GM04503 (cell line): ENCODE measurements at places on chromosomes 5 and 9.

DNA sequence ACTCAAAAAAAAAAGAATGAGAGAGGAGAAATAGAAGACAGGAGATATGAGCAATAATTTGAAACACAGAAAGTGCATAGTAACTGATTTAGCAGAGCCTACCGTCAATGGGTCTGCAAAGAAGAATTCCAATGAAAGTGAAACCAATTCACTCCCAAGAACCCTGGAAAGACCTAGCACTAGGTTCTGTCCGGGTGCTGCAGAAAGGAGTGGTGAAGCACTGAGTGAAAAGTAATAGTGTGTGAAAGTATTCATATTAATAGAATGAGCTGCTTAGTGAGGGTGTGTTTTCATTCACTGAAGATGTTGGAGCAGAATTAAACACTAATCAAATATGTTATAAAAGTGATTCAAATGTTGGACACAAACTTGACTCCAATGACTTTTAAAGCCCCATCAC lies 51.3 kb upstream of the SLC30A5 start:
- DNase-seq = no peak

GRCh38 chr5:155275222-155275621 lies 261.7 kb downstream of the KIF4B start:
- no peak for DNase-seq

DNA sequence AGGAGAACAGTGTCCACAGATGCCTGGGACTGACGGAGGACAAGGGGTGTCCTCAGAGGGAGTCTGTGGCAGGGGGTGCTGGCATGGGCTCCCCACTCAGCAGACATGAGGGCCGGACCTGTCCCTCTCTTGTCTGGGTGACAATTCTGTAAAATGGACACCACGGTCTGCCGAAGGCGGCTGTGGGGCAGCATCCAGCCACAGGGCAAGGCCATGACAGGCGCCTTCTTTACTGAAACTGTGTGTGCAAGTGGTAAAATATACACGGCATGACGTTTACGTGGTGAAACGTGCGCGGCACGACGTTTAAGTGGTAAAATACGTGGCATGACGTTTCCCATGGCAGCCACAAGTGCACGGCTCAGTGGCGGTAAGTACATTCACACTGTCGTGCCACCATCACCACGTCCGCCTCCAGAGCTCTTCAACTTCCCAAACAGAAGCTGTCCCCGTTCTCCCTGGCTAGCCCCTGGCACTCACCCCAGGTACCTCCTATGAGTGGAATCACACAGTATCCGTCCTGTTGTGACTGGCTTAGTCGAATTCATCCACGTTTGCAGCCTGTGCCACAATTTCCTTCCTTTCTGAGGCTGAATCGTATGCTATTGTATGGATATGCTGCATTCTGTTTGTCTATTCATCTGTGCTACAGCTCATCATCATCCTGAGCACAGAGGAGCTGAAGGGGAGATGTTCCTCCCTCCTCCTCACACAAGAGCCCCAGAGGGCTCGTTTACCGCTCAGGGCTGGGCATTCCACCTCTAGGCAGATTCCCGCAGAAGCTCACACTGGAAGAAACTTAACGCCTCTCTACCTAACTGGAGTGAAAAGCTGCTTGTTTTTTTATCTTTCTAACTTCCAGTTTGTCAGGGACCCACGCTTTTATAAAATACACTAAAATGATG lies 52.5 kb downstream of the COL23A1 start:
- no peak for DNase-seq

DNA sequence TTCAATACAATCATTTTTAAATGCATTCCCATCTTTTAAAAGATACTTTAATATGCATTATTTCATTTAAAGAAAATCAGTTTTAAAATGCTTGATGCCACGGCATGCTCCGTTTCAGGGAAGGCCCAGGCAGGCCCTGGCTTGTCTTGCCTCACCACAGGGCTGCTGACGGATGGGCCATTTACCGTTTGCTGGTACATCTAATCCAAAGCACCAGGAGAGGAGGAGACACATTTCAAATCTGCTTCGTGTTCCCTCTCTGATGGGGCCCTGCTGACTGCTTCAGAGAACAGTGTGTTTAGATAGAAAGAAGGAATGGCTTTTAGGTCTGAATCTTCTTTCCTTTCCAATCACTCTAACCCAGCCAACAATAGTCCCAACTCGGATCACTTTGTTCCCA lies 185.2 kb downstream of the DCP2 start:
- DNase-seq = no peak

- no peak for DNase-seq
These were observed 3.0 kb downstream of the RAD23B start for GRCh38 chr9:107286057-107286456.

- DNase-seq = no peak
These were observed 49.1 kb upstream of the RNU6ATAC start for GRCh38 chr9:134213508-134213850.

- no peak for DNase-seq
These were observed 9.3 kb downstream of the NINJ1 start for GRCh38 chr9:93124793-93125192.

- no peak for DNase-seq
These were observed 208.2 kb downstream of the SEC61B start for GRCh38 chr9:99430301-99430700.
